ENCODE measurements at places on chromosomes 1 and 21.

- no peak for DNase-seq
Measured at GRCh38 chr1:58587667-58588066, 10.6 kb upstream of the TACSTD2 start.

DNA sequence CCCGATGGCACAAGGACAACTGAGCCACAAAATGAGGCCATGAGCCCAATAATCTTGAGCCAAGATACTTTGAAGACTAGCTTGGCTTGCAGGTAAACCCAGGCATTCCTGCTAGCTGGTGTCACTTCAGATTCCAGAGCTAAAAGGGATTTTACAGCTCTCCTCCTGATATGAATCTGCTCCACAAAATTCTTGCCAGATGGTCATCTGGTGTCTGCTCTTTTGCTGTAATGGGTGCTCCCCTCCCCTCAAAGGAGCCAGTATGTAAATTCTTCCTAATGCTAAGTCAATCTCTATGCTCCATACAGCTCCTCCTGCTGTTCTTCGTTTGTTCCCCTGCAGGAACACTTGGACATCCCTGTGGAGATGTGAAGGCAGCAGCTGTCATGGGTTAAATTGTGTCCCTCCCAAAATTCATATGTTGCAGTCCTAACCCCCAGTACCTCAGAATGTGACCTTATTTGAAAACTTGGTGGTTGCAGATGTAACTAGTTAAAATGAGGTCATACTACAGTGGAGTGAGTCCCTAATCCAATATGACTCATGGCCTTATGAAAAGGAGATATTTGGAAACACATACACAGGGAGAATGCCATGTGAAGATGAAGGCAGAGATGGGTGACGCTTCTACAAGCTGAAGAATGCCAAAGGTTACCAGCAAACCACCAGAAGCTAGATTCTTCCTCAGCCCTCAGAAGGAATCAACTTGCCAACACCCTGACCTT lies 180.6 kb upstream of the PALMD start:
- DNase-seq, result no peak

GRCh38 chr21:41712730-41713129 lies 54.1 kb downstream of the RIPK4 start:
- DNase-seq, result no peak

- DNase-seq, result peak; percentile 98
Measured at GRCh38 chr1:33099290-33100118, 18.6 kb downstream of the AZIN2 start.

DNA sequence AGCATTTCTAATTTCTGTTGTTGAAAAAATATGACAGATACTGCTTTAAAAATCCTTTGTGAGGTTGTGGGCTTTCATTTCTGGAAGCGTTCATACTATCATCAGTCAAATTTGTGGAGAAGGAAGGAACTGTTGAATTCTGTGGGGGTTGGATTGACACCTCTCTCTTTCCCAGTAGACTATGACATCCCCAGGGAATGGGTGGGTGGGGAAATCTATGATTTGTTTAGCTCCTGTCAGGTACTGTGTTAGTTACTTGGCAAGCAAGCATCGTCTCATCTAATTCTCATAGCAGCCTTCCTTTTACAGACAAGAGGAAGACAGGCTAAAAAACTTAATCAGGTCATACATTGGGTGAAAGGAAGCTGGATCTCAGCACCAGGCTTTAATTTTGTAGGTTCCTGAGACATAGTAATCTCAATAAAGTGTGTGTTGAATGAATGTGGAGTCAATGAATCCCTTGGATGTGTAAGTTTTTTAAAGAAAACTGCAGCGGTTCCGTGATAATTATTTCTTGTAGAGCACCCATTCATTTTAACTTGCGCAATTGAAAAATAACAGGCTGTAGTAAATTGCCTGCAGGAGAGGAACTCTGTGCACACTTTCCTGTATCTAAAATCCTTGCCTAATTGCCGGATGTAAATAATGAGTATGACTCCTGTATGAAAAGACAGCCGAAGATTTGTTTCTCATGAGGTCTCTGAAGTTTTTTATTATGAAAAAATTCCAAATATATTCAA lies 60.6 kb downstream of the MYOM3 start:
- DNase-seq, result peak; percentile 63

All from NB4 (cell line).